Stimulated activated CD8-positive, alpha-beta memory T cell treated with anti-CD3 and anti-CD28 coated beads, Interleukin-15, amount 100 ng/mL, for 4 hours (primary cell): ENCODE measurements at places on chromosomes 6 and 20.

DNA sequence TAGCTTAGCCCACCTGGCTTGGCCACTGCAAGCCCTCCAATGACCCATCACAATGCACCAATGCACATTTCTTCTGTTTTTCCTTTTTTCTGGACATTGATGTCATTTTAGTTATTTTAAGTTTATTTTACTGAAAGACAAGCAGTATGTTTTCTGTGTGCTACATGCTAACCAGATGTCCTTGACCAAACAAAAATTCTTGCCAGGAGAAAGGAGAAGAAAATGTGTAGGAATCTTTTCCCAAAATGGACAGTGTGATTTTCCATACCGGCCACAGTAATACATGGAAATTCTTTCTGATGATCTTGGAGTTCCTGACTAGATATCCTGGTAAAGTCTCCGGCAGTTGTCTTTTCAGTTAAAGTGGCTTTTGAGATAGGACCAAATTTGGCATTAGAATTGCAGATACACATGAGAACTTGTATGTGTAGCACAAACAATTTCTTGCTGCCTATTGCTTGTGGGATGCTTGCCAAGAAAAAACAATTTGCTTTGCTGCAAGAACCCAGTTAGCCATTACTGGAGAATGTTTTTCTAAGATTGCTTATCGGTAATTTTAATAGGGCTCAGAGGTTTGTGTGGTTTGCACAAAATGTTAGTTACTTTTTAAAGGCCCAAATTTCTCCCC lies 696.5 kb upstream of the CITED2 start:
- DNase-seq = no peak

DNA sequence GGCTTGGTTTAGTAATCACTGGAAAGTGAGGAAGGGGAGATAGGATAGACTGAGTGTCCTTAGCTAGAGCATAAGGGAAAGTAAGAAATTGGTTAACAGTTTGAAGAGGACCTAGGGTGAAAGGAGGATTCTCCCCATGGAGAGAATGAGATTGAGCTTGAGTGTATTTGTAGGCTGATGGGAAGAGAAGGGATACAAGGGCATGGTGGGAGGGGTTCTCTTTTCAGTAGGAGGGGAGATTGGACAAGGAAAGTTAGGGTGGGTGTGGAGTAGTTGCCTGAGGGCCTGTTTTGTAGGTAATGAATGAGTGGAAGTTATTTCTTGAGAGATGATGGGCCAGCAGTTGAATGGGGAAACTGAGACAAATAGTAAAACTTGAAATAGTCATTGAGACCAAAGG lies 1.9 kb downstream of the TRMT11 start:
- no peak for DNase-seq

DNA sequence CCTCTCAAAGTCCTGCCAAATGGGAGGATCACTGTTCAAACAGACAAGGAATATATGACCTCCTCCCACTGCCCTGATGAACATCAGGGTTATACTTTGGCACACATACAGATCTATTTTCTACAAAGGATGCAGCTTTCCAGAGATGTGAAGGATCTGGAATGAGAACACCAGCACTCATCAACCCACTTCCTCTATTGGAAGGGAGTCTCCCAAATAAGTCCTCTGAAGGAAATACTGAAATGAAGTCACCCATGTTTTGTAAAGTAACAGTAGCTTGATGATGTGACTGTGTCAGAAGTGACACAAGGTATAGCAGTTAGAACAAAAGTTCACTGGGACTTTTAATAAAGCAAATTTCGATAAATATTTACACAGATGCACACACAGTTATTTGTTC lies 104.9 kb downstream of the OGFRL1 start:
- no peak for DNase-seq

- DNase-seq = peak; percentile 10
Observed at GRCh38 chr6:37433657-37434271, 743 bp downstream of the CMTR1 start.

- no peak for DNase-seq
Observed at GRCh38 chr6:166757232-166758135, 130.4 kb upstream of the RPS6KA2 start.

- DNase-seq = no peak
Observed at GRCh38 chr6:47535316-47536225, 58.0 kb downstream of the CD2AP start.

DNA sequence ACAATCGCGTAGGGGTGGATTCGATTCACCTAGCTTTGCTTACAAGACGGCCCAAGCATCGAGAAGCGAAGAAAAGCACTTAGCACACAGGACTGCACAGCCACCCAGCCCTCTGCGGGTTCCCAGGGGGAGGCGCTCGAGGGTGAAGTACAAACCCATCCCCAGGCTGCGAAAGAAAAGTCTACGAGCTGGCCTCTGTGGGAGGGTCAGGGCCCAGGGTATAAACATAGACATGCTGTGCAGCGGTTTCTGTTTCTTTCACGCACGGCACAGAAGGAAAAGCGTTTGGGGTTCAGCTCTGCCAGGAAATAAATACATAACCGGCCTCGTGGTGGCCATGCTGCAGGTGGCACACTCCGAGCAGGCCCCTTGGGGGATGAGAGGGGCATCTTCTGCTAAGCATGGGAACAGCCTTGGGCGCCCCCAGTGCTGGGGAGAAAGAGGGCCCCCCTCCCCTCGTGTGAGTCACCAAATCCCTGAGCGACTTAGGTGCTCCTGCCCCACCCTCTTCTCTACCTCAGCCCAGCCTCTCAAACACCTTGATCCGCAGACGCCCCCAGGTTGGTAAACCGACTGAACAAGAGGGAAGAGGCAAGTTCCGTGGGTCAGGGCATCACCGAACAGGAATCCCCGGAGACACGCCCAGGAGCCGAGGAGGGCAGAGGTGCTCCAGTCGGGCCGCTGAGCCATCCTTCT lies 91.6 kb upstream of the RIPOR2 start:
- peak; percentile 54 for DNase-seq

- no peak for DNase-seq
Observed at GRCh38 chr6:55456016-55456415, 123.0 kb downstream of the HMGCLL1 start.

DNA sequence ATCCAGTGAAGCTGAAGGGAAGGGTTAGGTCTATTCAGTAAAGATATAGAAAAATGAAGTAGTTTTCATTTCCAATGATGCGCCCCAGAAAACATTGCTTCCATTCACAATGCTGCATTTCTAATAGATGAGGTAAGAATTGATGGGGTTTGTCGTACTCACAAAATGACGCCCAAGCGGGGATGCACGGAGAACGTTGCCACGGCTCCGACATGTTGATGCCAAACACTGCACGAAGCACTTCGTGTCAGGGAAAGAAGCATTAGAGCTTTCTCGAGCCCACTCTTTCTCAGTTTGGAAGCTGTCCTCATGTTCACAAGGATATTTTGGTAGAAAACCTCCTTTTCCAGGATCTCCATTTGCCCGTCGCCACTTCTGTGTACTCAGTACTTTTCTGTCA lies 21.6 kb upstream of the MAFB start:
- DNase-seq = no peak

GRCh38 chr20:3014662-3015061 lies 28.8 kb upstream of the GNRH2 start:
- no peak for DNase-seq

GRCh38 chr20:37378785-37379598 lies 33.1 kb downstream of the SRC start:
- no peak for DNase-seq

DNA sequence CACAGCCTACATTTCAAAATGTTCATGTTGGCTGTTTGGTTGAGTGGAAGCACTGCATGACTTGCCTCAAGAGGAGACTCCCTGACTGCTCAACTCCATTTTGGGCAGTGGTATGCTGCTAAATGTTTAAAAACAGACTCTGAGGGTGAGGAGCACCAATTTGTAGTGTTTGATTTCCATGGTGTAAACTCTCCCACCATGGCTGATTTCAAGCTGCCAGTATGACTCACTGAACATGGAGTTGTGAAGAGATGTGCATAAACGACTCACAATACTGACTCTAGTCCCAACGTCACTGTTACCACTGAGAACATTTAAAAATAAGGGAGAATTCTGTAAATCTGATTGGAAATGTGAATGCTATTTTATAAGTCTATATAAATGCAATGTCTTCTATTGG lies 70.4 kb downstream of the BACH2 start:
- DNase-seq = no peak

GRCh38 chr6:112291161-112291762 lies 36.9 kb upstream of the LAMA4 start:
- no peak for DNase-seq

DNA sequence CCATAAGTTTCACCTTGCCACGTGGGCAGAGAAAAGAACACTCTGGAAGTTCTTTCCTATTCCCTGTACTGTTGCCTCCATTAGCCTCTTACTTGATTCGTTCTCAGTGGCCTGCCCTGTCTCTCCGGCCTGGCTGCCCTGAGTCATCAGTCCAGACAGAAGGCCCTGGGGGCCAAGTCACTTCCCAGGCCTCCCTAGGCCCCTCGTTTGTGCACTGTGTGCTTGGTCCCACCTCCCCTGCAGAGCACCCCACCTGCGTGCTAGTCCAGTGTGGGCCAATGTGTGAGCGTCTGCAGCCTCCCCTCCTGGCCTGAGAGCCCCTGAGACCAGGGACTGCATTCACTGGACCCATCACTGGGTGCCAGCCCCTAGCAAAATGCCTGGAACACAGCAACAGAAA lies 191.2 kb upstream of the RREB1 start:
- DNase-seq = no peak

GRCh38 chr20:24633521-24633920 lies 164.1 kb downstream of the SYNDIG1 start:
- DNase-seq = no peak

- DNase-seq = no peak
Observed at GRCh38 chr6:143598466-143599080, 79.2 kb upstream of the PHACTR2 start.

- DNase-seq = no peak
Observed at GRCh38 chr20:17902531-17903083, 66.0 kb downstream of the SNX5 start.

DNA sequence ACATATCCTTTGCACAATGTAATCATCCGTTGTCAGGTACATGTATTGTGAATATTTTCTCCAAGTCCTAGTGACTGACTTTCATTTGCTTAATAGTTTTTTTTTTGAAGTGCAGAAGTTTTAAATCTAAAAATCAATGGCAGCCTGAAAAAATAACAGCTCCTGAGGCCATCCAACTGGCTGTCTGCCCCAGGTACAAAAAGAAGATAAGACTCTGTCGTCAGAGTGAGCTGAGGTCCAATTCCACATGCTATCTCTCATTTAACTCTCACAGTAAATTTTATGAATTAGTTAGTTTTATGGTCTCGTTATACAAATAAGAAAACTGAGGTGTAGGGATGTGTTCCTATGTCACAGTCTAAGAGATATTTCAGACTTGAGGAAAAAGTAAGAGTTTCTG lies 21.0 kb upstream of the SLPI start:
- DNase-seq = no peak

DNA sequence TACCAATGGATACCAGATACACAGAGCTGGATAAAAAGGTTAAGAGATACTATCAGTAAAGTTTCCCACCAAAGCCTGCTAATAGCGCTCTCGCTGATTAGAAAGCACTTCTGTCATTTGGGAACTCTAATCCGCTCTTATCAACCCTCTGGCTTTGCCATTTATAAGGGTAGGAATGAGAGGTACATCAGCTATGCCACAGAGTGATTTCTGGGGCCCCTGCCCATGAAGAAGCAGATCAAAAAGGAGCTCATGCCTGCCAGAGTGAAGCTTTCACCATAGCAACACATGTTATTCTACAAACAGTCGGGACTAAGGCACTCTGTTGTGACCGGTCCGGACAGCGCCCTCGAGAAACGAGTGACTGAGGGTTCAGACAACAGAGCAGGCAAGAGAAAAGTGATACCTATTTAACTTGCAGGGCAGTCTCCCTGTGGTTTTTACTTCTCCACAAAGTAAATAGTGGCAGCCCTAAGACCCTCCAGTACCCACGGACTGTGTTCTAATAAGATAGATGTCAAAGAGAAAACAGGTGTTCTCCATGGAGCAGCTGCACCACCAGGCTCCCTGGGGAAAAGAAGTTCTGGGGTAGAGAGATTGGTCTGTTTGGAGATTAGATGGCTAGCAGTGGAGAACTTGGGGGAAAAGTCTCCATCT lies 5.6 kb downstream of the TRAM2 start:
- DNase-seq = no peak

DNA sequence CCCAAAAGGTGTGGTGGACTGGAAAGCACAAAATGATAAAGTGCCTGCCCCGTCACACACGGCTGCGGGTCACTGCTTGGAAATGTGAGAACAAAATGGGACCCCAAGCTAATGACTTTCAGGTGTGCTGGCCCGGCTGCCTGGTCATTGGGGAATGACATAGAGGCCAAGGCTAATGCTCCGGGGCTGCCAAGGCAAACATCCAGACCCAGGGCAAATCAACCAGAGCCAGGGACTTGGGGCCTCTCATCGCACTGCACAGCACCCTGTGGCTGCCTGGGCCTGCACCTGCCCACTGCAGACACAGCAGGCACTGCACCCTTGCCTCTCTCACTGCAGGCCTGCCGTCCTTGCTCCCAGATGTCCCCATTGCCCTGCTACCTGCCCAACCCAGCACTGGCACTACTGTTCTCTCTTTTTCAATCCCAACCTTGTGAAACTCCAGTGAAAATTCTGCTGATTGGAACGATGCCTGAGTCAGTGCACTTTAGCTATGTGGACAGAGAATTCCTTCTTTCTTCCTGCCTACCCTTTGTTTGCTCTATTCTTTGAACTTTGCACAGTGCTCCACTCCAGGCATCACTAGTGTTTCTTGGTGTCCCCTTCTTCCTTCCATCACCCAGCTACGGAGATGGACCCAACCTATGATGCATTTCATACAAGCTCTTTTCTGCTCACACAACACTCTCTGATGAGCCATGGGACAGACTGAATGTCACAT lies 849.5 kb downstream of the MAFB start:
- no peak for DNase-seq

DNA sequence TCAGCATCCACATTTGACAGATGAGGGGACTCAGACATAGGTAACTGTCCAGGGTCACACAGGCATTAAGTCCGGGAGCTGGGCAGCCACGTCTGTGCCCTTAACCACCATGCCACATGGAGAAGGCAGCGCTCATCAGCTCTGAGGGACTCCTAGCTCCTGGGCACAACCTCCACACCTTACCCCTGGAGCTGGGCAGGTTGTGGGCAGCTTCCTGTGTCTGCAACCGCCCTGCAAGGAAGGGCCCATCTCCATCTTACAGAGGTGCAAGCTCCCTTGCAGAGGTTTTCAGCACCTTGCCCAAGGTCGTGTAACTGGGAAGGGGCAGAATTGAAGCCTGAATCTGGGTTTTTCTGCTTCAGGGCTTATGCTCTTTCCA lies 7.9 kb downstream of the CCDC167 start:
- DNase-seq = no peak

DNA sequence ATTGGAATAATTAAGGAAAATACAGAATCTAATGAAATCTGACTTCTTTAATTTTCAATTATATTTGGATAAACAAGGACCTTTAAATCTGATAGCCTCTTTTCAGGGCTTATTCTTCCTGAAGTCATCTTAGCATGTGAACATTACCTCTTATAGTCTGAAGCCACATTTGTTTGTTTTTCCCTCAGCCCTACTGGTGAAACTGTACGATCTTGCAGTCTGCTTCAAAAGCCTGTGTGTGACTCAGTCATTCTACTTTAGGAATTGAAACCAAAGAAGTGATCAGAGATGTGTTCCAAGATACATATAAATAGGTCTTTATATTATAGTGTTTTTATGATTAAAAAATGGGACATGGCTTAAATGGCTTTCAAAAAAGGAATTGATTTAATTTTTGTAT lies 67.5 kb downstream of the MACROD2 start:
- DNase-seq = no peak

- DNase-seq = no peak
Observed at GRCh38 chr20:37323985-37324384, 22.0 kb upstream of the SRC start.
